ENCODE measurements at places on chromosomes 5 and 9. TPM values are rescaled to one million over a fixed set of nuclear protein-coding genes. Genes with fewer than 3 reads are reported as not detected.
A peak's percentile ranks its signal among the peaks of the same experiment; 100 is the strongest.

Gene COL23A1
- 0.87 TPM for polyA plus RNA-seq

Gene INSL4
- polyA plus RNA-seq = not detected

Gene FBXO38
- polyA plus RNA-seq = 16.6 TPM

Gene LIFR
- 25.7 TPM for polyA plus RNA-seq

Gene ADGRV1
- 4.0 TPM for polyA plus RNA-seq

Gene PCDHB15
- polyA plus RNA-seq = 7.3 TPM

Gene PCDHGA8
- polyA plus RNA-seq = 0.25 TPM

DNA sequence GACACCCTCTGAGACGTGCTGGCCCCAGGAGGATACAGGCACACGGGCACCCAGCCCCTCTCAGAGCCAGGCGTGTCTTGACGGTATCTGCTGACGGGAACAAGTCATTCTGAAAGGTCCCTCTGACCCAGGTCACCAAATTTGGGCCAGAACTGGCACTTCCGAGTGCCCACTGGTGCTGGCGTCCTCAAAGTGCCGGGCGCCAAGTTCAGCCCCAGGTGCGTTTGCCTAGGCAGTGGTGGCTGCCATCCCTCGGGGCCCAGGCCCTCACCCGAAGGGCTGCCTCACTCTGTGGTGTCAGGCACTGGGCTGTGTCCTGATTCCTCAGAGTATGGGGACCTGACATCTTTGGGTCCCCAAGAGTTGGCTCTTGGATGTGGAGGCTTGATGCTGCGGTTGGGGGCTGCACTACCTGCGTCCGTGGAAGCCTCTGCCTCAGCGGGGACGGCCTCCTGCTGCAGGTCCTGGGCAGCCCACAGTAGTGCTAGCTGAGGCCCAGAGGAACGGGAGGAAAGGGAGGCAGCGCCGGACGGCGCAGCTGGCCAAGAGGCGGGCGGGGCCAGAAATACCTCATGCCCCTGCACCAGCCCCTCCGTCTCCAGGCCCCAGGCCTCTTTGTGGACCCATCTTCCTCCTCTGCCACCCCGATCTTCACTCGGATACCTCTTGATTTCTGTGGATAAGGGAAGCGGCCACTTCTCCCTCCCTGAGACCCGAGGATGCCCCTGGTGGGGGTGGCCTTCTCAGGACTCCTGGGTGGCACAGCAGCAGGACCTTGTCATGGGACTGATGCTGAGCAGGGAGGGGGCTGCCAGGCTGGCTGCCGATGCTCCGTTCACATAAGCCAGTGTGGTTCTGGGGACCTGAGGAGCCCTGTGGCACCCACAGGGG is 109.4 kb upstream of the LMX1B start:
- DNase-seq = no peak

DNA sequence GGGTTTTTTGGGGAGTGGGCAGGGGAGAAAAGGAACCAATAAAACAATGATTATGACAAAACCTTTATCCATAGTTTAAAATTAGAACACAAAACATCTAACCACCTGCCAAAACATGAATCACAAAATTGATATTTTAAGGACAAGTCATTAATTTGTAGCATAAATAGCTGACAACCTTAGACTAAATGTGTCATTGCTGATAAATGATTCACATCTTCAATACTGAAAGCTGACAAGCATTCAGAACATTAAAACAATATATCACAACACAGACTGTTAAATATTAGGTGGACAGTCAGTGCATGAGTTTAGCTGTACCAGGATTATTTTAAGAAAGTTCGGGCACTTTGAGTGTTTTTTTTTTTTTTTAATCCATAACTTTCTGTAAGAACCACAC is 71.5 kb downstream of the NR3C1 start:
- DNase-seq = no peak

DNA sequence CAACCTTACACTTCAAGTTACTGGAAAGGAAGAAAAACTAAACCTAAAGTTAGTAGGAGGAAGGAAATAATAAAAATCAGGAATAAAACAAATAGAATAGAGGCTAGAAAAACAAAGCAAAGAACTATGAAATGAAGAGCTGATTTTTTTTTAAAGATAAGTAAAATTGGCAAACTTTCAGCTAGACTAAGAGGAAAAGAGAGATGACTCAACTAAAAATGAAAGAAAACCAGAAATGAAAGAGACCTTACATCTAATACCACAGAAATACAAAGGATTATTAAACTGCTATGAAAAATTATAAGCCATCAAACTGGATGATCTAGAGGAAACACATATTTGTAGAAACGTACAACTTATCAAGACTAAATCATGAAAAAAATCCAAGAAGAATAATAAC is 60.0 kb downstream of the PRRC1 start:
- no peak for DNase-seq

GRCh38 chr5:125874057-125874456 is 549.2 kb upstream of the GRAMD2B start:
- no peak for DNase-seq

GRCh38 chr9:115972843-115973595 is 180.6 kb upstream of the PAPPA start:
- DNase-seq = no peak

DNA sequence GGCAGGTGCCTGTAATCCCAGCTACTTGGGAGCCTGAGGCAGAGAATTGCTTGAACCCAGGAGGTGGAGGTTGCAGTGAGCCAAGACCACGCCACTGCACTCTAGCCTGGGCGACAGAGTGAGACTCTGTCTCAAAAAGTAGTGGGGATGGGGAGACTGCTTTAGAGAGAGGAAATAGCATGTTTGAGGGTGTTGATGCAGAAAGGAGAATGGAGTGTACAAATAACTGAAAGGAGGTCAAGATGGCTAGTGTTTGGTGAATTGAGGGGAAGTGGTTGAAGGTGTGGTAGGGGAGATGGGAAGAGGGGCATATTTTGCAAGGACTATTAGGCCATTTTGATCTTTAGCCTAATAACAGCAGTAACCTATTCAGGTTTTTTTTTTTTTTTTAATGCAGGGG is 18.2 kb downstream of the TENT2 start:
- DNase-seq = no peak

- no peak for DNase-seq
Observed at GRCh38 chr9:14522627-14523379, 170.4 kb downstream of the ZDHHC21 start.

DNA sequence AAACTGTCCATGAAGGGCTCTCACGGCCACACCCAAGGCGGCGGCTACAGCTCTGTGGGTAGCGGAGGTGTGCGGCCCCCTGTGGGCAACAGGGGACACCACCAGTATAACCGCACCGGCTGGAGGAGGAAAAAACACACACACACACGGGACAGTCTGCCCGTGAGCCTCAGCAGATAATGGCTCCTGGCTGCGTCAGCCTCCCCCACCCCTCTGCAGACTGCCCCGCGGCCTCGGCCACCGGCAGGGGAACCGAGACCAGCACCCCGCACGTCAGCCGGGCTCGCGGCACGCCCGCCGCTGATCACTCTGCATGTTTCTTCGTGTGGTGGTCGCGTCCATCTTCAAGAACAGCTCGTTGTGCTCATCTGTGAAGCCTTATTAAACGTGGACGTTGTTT is 41.5 kb downstream of the TENT4A start:
- no peak for DNase-seq

- peak; percentile 46 for DNase-seq
Observed at GRCh38 chr9:14251154-14252071, 62.5 kb downstream of the NFIB start.

GRCh38 chr9:24189986-24190385 is 355.7 kb downstream of the IZUMO3 start:
- no peak for DNase-seq

GRCh38 chr9:77892171-77892570 is 139.4 kb downstream of the GNAQ start:
- no peak for DNase-seq

GRCh38 chr9:133732639-133733408 is 5.3 kb downstream of the SARDH start:
- DNase-seq = no peak

- DNase-seq = no peak
Observed at GRCh38 chr5:80341016-80341775, 21.4 kb downstream of the SPZ1 start.

- no peak for DNase-seq
Observed at GRCh38 chr9:34998266-34998665, 8.7 kb downstream of the DNAJB5 start.

GRCh38 chr5:132576123-132576522 is 19.3 kb downstream of the RAD50 start:
- no peak for DNase-seq

- DNase-seq = no peak
Observed at GRCh38 chr9:95497772-95498171, 19.0 kb downstream of the PTCH1 start.

GRCh38 chr9:127506814-127507750 is 55.8 kb downstream of the LRSAM1 start:
- no peak for DNase-seq

DNA sequence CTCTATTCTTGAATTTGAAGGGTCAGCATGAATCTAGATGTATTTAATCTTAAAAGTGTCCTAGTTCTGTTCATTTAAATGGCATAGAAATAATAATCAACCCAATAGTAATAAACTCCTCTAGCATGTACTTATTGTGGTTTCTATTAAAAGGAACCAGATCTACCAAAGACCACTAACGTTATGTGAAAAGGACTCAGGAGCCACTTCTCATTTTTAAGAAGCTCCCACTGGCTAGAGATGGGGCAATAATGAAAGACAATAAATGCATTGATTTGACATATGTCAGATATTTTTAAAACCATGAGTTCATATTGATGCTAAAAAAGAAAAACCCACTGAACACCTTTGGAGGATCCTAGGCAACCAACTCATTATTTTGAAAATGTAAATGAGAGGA is 191.9 kb downstream of the ATP10B start:
- DNase-seq = no peak

DNA sequence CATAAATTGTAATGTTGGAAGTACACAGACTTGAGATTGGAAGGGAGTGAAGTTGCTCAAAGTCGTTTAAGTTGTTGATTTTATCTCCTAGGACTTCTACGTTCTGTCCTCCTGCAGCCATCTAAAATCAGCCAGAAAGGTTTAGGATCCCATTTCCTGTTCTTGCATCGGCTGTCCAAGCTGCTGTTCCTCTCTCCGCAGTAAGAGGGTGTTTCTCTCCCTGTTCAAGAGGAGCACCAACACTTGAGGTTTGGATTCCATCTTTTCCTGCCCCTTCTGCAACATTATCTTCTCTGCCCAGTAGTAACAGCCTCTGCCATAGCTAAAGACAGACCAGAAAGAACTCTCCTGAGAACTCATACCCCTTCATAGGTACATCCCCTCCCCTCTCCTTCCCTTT is 373.4 kb downstream of the GADD45G start:
- no peak for DNase-seq

- DNase-seq = no peak
Observed at GRCh38 chr9:3977614-3978112, 322.2 kb downstream of the GLIS3 start.

GRCh38 chr5:57566914-57567313 is 84.3 kb upstream of the ACTBL2 start:
- no peak for DNase-seq

- DNase-seq = peak; percentile 3
Observed at GRCh38 chr9:70340572-70340971, 73.9 kb downstream of the KLF9 start.

- peak; percentile 40 for DNase-seq
Observed at GRCh38 chr9:88605512-88606362, 70.8 kb downstream of the NXNL2 start.

DNA sequence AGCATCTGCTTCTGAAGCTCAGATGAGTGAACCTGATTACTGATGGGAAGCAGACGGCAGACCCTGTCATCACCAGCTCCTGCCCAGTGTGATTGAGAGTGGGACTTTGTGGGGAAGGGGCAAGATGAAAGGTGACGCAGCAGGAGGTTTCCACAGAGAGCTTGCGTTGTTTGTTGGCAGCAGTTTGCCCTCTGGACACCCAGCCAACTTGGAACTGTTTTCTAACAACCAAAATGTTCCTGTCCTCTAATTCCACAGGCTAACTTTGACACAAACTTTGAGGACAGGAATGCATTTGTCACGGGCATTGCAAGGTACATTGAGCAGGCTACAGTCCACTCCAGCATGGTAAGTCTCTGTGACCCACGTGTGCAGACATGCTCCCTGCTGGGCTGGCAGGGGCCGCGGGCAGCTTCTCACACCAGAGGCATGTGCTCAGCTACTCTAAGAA is 20.9 kb downstream of the CYFIP2 start:
- DNase-seq = no peak

DNA sequence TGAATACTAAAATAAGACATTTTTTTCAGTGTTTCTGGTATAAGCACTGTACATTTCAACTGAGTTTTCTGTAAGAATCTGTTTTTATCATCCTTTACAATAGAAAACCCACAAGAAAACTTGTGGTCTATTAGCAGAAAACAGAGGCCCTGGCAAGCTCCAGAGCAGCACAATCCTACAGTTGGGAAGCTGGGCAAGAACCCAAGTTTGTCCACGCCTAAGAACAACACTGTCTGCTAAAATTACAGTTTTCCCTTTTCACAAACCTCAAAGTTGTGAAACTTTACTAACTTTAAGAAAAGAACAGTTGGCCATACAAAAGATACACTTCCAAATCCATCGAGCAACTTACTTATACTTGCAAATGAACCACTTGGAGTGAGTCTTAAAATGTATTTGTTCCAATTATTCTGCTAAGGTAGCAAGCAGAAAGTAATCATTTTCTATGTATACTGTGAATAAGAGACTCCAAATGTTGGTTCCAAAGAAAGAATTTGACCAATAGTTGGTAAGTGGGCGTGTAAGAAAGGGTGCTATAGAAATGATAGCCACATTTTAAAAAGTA is 982.0 kb upstream of the ARRDC3 start:
- no peak for DNase-seq

GRCh38 chr9:115691693-115692092 is 461.9 kb upstream of the PAPPA start:
- DNase-seq = no peak

- no peak for DNase-seq
Observed at GRCh38 chr5:57072218-57072892, 101.5 kb upstream of the GPBP1 start.

DNA sequence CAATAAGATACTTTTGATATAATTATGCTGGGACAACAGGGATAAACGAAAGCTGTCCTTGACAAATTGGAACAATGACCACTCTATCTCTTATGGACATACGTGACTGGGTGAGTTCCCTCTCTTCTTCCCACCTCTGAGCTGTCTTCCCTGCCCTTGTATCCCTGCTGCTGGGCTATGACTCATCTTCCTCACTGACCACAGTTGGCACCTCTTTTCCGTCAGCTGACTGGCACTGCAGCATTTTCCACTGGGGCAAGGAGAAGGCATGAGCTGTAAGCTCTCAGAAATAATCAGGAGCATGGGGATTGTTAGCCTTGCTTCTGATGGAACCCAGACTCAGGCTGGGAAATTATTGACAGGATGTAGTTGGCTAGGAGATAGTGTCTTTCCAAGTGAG is 48.7 kb downstream of the PCSK1 start:
- no peak for DNase-seq

- DNase-seq = no peak
Observed at GRCh38 chr9:126306071-126306647, 20.5 kb upstream of the MVB12B start.

DNA sequence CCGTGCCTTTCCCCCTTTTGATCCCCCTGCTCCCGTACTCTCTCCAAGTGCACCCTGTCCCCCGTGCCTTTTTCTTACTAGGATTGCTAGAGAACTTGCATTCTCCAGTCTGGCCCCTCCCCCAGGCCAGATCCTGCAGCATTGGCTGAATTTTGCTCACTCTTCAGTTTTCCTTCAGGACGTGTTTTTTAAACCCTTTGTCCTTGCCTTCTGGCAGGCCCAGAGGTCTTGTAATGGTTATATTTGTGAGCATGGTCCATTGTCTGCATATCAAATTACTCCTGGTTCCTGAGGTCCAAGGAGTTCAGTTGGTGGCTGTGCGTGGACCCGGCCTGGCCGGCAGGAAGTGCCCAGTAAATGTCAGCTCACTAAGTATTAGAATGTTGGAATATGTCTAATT is 606 bp downstream of the TBC1D13 start:
- DNase-seq = no peak

- DNase-seq = no peak
Observed at GRCh38 chr5:77935506-77936364, 159.6 kb upstream of the TBCA start.
